CD8-positive, alpha-beta memory T cell (primary cell): ENCODE measurements at places on chromosomes 12 and 14. TPM values are rescaled to one million over a fixed set of nuclear protein-coding genes. Genes with fewer than 3 reads are reported as not detected.

LPAR5 gene
- 10.6 TPM for total RNA-seq

SOAT2 gene
- total RNA-seq, result 0.48 TPM

TAS2R43 gene
- not detected for total RNA-seq

CPNE6 gene
- not detected for total RNA-seq

MYO1H gene
- not detected for total RNA-seq

GRCh38 chr12:57049119-57049446 lies 846 bp downstream of the MYO1A start:
- no peak for DNase-seq

DNA sequence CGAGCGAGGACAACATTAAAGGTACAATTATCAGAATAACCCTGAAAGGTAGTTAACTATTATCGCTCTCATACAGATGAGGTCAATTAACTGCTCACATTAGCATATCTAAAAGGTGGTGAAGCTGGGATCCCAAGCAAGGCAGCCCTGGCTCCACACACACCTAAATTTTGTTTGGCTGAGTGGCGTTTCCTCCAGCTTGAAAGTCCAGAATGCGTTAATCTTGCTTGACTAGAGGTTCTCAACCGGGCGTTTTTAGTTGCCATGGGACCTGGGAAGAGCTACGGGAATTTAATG lies 531 bp downstream of the DLGAP5 start:
- DNase-seq, result no peak

DNA sequence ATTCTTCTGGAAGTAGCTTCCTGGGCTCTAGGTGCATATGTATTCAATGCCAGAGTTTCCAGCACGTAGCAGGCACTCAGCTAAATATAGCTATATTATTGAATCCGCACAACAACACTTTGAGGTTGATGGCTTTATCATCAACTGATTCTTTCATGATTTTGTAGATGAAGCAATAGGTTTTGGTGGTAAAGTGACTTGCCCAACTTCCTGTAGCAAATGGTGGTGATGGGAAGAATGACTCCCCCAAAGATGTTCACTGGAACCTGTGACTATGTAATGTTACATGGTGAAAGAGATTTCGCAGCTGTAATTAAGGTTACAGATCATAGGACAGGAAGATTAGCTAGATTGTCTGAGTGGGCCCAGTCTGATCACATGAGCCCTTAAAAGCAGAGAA lies 3.2 kb downstream of the TDRD9 start:
- no peak for DNase-seq

DNA sequence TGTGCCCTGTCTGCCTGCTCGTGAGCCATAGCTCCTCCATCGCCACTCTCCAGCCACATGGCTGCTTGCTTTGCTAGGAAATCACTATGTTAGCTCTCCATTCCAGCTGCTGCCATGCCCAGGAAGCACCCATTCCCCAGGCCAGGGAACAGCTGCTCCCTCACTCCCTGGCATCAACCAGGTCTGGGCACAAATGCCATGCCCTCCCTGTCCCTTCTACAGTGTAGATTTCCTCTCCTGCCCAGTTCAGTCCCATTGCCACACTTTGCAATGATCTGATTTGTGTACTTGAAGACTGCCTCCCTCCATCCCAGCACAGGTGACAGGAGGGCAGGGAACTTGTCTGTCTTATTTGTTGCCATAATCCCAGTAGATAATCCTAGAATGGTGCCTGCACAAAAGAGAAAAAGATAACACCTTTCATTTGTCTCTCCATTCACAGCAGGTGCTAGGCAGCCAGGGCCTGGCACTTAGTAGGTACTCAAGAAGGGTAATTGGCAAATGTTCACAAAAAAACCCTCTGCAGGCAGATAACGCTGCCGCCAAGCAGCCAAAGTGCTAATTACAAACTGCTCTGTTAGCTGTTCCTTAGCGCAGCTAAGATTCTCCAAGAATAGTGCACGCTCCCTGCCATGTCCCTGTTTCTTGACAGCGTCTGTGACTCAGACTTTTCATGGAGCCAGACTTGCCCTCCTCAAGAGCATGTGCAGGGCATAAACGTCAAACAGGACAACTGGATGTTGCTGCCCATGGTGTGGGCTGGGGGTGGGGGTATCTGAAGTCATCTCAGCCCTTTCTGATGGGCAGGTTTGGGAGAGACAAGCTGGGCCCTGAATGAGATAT lies 69.1 kb downstream of the ARL6IP4 start:
- DNase-seq, result no peak

GRCh38 chr14:95597784-95598211 lies 62.9 kb downstream of the GLRX5 start:
- no peak for DNase-seq

DNA sequence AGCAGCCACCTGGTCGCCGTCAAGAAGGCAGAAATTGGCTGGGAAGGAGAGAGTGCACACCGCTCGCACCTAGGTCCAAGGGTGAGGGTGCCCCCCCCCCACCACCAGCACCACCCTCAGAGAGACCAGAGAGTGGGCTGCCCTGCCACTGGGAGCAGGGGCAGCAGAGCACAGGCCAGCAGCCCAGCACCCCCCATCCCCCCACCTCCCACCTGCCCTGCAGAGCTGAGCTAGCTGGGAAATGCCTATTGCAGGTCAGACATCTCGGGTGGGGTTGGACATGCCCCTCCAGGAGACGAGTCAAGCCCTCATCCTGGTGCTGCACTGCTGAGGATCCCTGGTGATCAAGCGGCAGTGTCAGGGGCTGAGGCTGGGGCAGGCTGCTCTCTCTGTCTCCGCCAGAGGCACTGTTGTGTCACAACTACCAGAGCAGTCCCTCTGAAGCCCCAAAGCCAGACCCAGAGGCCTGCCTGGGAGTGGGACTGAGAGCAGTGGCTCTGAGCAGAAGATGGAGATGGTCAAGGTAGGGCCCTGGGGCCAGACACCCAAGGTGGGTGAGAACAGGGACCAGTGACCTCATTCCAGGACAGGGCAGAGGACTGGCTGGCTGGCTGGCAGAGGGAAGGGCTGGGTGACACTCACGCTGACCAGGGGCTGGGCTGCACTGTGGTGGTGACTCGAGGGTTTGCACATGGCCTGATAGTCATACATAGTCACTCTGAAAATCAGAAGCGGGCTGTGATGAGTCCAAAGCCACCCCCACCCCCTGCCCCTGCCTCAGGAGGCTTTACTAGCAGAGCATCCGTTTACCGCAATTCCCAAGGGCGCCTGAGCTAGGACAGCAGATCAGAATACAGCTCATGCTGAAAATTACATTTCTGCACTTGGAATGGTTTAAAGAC lies 19.7 kb upstream of the LRTM2 start:
- DNase-seq, result no peak

- DNase-seq, result no peak
Observed at GRCh38 chr14:42140001-42140400, 533.3 kb downstream of the LRFN5 start.

DNA sequence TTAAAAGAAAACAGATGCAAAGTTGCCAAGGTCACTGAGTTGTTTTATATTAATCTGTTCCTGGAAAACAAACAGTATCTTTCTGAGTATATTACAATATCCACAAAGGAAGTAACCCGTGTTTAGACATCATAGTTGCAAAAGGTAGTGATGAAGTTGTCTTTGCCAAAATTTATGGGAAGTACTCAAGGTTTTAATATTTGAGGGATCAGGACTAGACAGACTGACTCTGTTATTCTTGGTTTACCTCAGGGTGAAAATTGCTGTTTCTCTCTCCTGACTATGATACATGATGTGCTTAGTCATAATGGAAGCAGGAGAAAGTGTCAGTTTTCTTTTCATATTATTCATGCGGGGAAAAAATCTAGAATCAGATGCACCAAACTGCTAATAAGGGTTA lies 28.3 kb downstream of the TMEM233 start:
- no peak for DNase-seq

GRCh38 chr14:94643316-94644101 lies 31.3 kb downstream of the SERPINA3 start:
- no peak for DNase-seq

GRCh38 chr14:85344171-85344570 lies 185.8 kb upstream of the FLRT2 start:
- DNase-seq, result no peak

GRCh38 chr12:72547573-72547972 lies 275.4 kb downstream of the TRHDE start:
- DNase-seq, result no peak
